ENCODE measurements at places on chromosomes 4 and X. TPM values are rescaled to one million over a fixed set of nuclear protein-coding genes. Genes with fewer than 3 reads are reported as not detected.

The TRAM1L1 gene
- 0.43 TPM for total RNA-seq

The CTSO gene
- 7.5 TPM for total RNA-seq

The ZNF157 gene
- total RNA-seq: not detected

The TCEAL2 gene
- total RNA-seq: not detected

The RTL5 gene
- 17.1 TPM for total RNA-seq

The PPA2 gene
- 49.3 TPM for total RNA-seq

The CLNK gene
- not detected for total RNA-seq

The C4orf54 gene
- total RNA-seq: not detected

The ESX1 gene
- total RNA-seq: not detected

DNA sequence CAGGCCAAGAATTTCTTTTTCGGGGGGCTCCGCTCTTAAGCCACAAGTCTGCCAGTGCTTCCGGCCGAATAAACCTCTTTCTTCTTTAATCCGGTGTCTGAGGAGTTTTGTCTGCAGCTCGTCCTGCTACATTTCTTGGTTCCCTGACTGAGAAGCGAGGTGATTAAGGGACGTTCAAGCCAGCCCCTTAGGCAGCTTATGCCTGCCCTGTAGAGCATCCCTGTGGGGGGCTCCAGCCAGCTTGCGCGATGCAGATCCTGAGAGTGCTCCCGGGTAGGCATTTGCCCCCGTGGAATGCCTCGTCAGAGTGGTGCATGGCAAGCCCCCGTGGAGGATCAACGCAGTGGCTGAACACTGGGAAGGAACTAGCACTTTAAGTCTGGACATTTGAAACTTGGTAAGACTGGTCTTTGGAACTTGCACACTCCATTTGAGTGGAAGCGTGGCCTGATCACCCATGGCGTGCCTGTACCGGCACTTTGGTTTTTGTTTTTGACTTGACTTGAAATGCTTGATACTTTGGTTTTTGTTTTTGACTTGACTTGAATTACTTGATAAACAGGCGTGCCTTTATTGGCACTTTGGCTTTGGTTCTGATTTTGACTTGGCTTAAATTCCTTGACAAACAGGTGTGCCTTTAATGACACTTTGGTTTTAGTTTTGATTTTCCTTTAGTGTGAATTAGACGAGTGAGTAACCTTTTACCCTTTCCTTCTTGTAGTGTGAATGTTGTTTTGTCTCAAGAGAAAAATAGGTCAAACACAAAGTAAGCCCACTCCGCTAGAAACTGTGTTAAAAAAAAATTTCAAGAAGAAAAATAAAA is 6.1 kb downstream of the ACOX3 start:
- no peak for DNase-seq

DNA sequence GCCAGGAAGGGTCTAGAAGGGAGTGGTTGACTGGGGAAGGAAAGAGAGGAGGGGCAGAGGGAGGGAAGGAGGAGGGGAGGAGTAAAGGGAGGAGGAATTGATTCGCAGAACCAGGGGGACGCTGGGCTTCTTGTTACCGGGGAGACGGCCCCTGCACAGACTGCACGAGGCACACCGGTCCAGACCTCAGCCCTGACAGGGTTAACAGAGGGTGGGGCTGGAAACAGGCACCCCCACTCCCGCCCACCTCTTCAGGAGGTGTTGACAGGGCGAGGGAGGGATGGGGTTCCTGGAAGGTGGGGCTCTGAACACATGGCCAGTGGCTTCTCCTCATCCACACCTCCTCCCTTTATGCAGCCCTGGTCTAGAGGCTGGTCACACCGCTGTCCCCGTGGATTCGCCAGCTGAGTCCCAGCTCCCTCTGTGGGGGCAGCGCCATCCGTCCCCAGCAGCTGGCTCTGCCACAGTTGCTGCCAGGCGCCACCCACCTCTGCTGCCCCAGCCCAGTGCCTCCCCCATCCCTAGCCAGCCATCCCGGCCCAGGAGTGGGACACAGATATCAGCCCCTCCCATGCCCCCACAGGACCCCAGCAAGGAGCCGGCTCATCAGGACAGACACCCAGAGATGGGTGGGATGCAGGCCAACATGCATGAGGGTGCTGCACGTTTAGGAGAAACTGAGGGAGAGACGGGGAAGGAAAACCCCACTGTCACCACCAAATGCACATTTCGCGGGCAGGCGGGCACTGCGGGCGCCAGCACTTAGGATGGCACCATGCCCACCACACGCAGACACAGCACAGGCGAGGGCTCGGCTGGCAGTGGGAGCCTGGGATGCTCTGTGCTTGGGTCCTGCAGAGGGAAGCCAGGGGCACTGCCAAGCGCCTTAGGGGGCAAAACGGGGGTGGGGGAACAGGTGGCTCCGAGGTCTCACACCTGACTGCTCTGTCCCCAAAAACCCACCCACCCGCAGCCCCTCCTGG is 87.6 kb downstream of the ABLIM2 start:
- DNase-seq: no peak

DNA sequence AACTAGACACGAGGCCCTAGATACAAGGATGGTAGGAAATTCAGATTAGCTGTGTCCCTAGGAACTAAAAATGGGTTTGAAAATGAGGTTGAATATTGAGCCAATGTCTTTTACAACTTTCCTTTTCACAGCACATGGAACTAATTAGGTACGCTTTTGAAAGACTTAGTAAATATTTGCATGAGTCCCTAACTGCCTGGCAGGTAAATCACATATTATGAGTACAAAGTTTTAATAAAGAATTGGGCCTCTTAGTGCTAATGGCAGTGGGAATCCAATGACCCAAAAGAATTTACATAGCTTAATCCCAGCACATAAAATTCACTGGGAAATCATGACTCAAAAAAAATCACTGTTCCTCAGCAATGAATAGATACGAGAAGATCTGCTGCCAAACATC is 16.8 kb downstream of the MUC7 start:
- DNase-seq: no peak

DNA sequence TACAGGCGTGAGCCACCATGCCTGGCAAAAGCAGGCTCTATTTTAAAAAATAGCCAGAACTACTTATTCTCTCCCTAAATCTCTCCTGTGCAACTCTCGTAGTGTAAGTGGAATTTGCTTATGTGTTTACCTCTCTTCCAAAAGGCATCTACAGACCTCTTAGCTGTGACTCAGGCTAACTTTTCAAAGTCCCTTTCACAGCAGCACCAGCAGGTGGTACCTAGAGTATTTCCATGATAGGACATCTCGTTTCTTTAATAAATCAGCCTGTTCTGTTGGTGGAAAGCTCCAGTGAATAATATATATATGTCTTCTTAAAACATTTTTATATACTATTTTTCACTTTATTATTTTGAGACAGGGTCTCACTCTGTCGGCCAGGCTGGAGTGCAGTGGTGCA is 89.0 kb downstream of the NSUN7 start:
- DNase-seq: no peak

DNA sequence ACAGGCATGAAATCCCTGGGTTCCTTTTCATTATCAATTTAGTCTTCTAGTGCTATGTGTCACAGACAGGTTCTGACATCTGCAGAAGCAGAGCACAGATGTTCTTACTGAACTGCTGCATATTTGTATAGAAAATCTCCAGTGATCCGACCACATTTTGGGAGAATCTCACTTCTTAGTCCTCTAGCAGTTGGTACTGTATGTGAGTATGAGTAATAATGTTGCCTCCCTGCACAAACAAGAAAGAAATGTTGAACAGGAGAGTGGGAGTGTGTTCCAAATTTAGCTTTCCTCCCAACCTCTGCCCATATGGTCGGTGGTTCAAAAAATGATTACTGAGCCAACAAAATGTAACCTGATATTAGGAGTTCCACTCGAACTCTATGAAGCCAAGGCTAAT is 165.3 kb upstream of the GPC4 start:
- no peak for DNase-seq

GRCh38 chr4:121220698-121221097 is 56.6 kb upstream of the TNIP3 start:
- DNase-seq: no peak

All from ascending aorta (tissue), 2 donors.